ENCODE measurements at places on chromosomes 4 and X.

DNA sequence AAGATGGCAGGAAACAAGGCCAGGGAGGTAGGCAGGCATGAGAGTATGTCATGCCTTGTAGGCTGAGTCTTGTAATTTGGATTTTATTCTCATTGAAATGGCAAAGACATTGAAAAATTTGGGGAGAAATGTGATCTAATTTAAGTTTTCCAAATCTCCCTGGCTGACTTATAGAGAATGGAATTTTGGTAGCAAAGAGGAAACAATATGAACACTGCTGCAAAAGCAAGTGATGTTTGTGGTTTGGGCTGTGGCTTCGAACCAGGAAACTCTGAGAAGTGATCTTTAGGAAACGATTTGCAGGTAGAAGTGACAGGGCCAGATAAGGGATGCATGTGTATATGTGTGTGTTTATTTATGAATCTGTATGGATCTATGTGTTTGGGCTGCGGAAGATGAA, 35.6 kb downstream of the ARSJ start:
- no peak for DNase-seq

GRCh38 chrX:47196098-47196497, 2.5 kb downstream of the UBA1 start:
- no peak for DNase-seq

- peak; percentile 7 for DNase-seq
Observed at GRCh38 chrX:14899607-14900006, 26.4 kb downstream of the MOSPD2 start.

GRCh38 chr4:128940971-128941370, 131.5 kb downstream of the JADE1 start:
- no peak for DNase-seq

GRCh38 chr4:26372525-26373172, 51.8 kb downstream of the RBPJ start:
- peak; percentile 92 for DNase-seq

DNA sequence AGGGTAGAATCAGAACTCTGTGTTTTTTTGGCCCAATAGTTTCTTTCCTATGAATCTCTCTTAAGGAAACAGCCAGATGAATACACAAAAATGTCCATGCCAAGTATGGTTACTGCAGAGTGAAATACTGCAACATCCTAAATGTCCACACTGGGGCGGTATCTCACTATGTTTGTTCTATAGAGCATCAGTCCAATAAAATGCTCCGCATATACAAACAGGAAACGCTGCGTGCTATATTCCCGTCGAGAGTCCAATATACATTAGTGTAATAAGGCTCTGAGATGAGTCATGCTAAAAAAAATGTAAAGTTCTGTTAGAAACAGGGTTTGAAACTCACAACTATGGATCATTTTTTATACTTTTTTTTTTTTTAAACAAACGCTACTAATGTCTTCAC, 72.9 kb upstream of the ENOX2 start:
- DNase-seq: peak; percentile 66

DNA sequence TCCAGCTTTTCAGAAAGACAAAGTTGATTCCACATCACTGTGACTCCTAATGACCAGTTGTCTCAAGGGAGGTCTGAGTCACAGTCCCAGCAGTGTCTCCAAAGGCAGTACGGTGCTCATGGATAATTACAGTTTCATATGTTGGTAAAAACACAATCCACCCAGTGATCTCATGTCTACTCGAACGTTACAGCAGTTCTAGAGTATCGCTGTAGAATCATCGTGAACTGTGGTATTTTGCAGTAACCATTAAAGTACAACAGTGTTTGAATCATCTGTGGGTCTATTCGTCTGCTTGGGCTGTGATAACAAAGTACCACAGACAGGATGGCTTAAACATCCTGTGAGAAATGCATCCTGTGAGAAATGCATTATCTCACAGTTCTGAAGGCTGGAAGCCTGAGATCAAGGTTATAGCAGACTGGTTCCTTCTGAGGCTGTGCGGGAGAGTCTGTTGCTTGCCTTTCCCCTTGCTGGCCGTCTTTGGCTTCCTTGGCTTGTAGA, 121.1 kb upstream of the SORBS2 start:
- DNase-seq: no peak

- no peak for DNase-seq
Observed at GRCh38 chr4:127239902-127240763, 392.6 kb upstream of the INTU start.

GRCh38 chr4:168743131-168743530, 246.3 kb downstream of the PALLD start:
- DNase-seq: no peak

GRCh38 chr4:172985552-172985951, 183.1 kb upstream of the GALNT7 start:
- DNase-seq: peak; percentile 53

- DNase-seq: no peak
Observed at GRCh38 chr4:156146571-156146970, 192.9 kb upstream of the CTSO start.

DNA sequence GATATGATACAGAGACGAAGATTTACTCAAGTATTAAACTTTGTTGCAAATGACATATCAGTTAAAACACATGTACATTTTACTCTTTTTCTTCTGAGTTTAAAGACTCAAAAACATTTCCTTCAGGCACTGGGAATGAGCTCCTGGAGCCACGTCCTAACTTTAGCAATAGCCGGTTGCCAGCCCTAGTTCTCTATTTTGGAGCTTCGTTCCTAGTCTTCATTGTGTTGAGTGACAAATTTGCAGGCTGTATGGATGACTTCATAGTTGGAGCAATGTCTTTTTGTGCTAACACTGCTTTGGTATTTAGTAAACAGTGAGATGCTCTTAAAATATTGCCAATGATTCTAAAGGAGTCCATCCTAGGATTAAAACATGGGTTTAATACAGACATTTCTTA, 190.9 kb downstream of the FAT4 start:
- DNase-seq: no peak

All from MM.1S (cell line).